Stimulated activated CD4-positive, alpha-beta T cell treated with anti-CD3 and anti-CD28 coated beads, Interleukin-15, amount 100 ng/mL, for 48 hours (primary cell): ENCODE measurements at places on chromosomes 16 and 17.

- DNase-seq, result no peak
These were observed 6.2 kb upstream of the DUSP14 start for GRCh38 chr17:37483311-37484039.

DNA sequence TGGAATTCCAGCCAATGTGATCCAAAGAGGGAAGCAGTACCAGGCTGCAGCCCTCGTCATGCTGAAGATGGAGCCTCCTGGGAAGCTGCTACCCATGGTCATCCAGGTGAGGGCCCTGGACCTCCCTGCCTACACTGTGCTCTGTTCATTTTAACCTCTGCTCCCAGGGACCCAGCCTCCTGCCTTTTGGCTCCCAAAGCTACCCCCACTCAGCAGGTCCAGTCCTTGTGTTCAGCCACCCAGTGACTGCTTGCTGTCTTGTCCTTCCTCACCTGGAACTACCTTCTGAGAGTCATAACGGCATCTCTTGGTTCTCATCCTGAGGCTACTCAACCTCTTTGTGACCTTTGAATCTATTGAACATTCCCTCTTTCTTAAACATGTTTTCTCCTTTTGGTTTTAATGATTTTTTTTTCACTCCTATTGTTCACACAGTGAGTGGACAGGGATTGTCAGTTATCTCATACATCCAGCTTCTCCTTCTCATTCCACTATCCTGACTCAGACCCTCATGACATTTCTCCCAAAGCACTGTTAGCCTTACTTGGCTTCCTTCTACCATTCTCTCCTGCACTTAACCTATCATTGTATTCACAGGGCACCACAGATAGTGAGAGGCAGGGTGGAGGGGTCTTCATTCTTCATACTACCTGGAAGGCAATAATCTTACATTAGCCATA is 53.3 kb downstream of the GOSR1 start:
- no peak for DNase-seq

DNA sequence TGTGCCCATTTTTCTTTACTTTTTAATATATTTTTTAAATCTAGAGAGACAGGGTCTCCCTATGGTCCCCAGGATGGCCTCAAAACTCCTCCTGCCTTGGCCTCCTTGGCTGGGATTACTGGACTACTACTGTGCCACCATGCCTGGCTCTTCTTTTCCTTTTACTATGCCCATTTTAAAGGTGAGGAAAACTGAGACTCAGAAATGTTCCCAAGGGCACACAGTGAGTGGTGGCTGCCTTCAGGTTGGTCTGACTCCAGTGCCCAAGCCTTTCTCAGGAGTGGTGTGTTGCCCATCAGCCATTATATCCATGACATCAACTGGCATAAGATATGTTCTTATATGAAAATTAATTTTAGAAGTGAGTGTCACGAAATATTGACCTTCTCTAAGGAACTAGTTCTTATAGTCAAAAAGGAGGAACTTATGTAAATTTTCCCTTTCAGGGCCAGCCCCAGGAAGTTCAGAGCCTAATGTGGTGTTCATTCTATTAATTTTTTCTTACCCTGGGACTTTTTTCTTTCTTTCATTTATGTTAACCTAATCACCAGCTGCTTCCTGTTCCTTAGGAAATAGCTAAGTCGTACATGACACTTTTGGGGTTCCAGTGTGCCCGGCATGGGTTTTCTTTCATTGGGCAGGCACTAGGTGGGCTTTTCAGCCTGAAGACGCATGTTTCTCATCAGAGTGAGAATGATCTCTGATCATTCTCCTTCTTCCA is 17.9 kb upstream of the SPN start:
- DNase-seq, result no peak

DNA sequence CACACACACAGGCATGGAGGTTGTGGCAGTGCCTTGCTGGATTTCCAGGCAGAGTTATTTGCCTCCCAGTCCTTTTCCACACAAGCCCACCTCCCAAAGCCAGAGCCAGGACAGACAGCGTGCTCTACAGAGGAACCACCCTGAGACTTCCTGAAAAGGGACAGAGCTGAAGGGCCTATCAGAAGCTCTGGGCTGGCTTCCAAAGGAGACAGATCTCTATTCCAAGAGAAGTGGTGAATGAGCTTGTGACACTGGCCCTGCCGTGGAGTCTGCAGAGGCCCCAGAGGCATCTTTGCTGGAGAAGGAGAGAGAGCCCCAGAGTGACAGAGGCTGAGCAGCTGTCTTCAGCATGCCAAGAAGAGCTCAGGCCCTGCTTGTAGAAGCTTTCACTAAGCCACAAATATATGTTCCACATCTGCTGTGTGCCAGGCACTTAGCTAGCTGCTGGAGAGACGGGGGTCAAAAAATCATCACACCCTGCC is 8.3 kb upstream of the LPCAT2 start:
- DNase-seq, result no peak

- no peak for DNase-seq
These were observed 135.8 kb downstream of the SKAP1 start for GRCh38 chr17:48294020-48294805.

- DNase-seq, result no peak
These were observed 18.9 kb downstream of the KIAA0513 start for GRCh38 chr16:85046472-85046916.

GRCh38 chr16:74305978-74306784 is 9.6 kb downstream of the PSMD7 start:
- DNase-seq, result no peak

GRCh38 chr16:87834005-87834667 is 35.2 kb downstream of the SLC7A5 start:
- no peak for DNase-seq

- DNase-seq, result no peak
These were observed 1.2 kb upstream of the FGF11 start for GRCh38 chr17:7437950-7438614.

- peak; percentile 68 for DNase-seq
These were observed at the start of gene PRR29 for GRCh38 chr17:63998050-63998720. Gene PRR29, plus strand, starts transcription at chr17:63998351. Its CDS starts 14 bp downstream, at chr17:63998365.

DNA sequence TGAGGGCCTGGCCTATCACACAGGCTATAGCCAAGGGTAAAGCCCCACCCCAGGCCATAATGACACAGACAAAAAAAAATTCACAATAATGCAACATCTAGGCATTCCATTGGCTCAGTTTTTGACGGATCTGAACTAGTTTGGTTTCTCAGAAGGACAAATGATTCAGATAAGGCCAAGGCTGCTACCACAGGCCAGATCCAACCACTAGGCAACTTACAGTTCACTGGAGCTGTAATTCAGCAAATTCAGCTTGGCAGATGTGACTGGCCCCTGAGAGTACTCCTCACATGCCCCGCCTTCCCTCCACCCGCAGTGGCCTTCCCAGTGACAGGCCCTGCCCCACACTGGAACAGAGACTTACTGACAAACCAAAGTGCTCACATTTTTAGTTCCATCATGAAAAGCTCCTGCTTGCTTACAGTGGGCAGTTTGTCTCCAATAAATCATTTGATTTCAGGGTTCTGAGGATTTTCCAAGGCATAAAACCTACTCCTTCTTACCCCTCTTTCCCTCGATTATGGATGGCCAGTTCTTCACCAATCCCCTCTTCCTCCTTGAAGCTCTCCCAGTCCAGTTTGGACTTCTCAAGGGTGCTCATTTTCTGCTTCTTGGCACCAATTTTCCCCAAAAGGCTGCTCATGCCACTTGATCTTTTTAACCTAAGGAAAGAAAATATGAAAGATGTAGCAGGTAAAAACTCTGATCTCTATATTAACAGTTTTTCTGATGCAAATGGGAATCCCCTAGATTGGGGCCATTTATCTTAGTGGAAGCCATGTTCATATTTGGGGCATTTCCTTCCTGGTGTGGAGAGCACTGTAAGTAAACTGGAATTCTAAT is 53.3 kb upstream of the BCAR1 start:
- DNase-seq, result no peak

DNA sequence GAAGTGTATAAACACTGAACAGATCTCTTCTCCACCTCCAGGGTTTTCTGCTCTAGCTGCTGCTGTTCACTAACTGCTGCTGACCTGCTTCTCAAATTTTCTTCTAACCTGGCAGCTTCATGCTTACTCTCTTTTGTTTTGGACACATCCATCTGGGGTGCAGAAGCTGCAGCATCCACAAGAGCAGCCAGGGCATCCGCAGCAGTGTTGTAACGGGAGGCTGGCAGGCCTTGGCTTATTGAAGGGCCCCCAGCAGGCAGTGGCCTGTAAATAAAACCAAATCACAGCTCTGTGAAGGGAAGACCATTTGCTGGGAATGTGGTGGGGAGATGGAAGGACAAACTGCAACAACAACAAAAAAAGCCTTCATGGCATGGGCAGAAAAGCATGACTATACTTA is 62.0 kb downstream of the TTC19 start:
- no peak for DNase-seq

- DNase-seq, result no peak
These were observed 129.8 kb upstream of the TOM1L1 start for GRCh38 chr17:54770836-54771235.

DNA sequence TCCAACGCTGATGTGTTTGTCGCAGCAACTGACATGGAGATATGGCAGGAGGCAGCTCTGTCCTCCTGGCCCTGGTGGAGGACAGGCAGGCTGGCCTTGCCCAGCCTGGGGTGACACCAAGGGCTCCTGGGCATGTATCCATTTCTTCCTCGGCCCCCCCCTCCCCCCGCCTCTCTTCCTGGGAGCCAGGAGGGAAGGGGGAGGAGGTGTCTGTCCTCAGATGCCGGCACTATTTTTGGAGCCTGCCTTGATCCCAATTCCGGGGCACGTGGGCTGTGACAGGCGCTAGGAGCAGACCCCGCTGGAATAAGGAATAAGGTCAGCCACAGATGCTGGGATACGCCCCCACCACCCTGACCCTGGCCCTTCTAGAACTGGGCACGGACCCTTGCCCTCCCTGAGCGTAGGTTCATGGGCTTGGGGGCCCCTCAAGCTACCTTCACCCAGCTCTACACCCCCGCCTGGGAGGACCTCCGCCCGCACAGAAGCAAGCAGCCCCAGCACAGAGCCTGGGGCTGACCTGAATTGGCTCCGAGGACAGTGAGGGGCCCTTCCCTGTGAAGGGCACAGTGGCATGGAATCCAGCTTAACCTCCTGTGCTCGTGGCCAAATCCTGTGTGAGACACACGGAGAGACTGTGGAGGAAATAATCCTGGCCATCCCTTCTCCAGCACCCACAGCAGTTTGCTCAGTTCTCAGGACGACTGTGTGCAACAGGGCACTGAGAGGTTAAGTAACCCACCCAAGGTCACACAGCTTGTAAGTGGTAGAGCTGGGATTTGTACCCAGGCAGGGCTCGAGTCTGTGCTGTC is 24.1 kb downstream of the SEC14L5 start:
- no peak for DNase-seq

DNA sequence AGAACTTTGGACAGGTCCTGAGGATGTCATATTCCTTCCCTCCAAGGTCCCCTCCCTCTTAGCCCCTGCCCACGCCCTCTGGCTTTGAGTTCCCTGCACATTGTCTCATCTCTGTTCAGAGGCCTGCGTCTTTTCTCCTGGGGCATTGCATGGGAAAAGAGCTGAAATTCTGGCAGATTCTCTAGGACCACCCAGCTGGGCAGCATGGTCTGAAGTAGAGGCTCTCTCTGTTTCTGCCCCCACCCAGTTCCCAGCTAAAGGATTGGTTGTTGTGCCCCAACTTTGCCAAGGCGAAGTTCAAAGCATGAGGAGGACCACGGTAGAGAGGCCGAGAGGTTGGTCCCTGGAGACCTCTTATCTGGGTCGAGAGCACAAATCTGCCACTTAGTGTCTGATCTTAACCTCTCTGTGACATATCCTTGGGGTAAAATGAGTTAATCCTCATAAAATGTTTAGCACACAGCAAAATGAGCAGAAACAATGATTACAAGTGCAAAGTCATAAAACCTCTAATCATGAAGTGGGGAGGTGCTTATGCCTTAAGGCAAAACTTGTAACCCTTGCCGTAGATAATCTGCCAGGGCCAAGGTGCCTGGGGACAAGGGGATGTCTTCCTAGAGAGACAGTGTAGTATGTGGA is 2.4 kb downstream of the ABAT start:
- DNase-seq, result no peak

GRCh38 chr17:3710951-3711383 is 12.7 kb upstream of the HASPIN start:
- DNase-seq, result peak; percentile 61

- no peak for DNase-seq
These were observed 8.5 kb upstream of the ZC3H18 start for GRCh38 chr16:88561485-88562359.

DNA sequence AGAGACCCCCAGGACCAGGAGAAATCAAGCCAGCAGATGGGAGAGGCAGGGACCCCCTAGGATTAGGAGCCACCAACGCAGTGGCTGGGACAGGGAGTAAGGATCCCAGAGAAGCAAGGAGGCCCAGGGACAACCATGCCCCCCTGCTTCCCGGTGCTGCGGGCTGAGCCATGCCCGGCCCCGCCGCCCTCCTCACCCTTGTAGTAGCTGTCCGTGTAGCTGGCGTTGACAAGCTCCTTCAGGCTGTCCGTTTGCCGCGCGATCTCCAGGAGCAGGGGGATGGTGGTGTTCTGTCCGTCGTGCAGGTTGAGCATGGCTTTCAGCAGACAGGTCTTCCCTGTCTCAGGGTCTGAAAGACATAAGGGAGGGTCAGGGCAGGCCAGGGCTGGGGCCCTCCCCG is 18.4 kb downstream of the TRPV1 start:
- DNase-seq, result no peak

GRCh38 chr16:31453255-31454204 is 5.8 kb upstream of the ARMC5 start:
- no peak for DNase-seq

DNA sequence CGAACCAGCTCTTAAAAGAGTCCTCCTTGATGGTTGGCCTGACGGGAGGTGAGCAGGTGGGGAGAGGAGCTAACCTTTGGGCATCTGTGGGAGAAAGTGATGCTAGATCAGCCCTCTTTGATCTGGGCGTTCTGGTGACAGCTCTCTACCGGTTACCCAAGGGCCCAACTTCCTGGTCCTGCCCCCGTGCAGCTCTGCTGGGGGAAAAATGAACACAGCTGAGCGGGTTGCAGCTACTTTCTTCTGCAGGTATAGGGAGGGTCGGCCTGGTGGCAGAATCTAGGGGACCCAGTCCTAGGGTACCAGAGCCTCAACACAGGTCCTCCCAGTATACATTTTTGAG is 2.9 kb downstream of the SHISA9 start:
- DNase-seq, result no peak

GRCh38 chr17:16322636-16323035 is 30.6 kb downstream of the CENPV start:
- DNase-seq, result no peak
